H54 (cell line): ENCODE measurements at places on chromosomes 12 and 14.

DNA sequence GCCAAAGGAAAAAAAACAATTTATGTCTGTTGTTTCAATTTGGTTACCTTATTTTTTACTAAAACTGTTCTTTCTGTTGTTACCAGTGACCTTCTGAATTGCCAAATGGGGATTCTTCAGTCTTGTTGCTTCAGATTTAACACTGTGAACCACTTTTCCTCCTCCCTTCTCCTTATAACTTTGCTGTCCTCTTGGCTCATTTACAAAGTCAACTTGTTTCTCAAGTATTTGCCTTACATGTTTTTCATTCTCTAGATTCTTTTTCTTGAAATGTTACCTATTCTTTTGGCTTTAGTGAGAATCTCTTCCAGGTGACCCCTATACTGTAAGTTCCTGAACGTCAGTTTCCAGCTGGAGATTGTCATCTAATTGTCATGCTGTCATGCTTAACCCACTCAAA, 19.4 kb downstream of the FUT8 start:
- DNase-seq, result no peak

- peak; percentile 64 for DNase-seq
These were observed 97.0 kb downstream of the TMEM30B start for GRCh38 chr14:61184112-61184511.

DNA sequence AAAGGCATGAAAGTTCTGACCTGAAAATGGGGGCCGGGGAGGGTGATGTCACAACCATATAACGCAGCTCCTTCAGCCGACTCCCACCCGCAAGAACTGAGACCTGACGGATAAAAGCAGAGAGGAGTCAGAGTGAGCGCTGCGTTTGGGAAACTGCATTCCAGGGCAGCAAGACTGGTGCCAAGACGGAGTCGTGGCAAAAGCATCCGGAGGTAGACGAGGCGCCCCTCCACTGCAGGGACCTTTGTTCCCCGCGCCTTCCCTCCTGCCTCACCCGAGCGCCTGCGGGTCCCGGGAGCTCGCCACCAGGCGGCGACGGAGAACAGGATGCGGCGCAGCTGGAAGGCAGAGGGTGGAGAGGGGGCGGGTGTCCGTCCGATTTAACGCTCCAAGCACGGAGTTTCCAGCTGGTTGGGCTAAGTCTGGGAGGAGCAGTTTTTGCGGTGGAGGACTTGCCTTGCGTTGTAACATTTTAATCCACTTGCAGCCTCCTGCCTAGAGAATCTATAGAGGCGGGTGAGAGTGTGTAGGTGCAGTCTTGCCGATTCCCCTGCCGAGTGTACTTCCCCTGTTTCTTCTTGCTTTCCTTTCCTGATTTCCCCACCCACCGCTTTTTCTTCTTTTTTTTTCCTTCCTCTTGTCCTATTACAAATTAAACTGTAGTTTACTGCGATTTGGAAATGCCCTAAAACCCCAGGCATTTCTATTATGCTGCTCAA, 1.2 kb upstream of the CPNE8 start:
- peak; percentile 57 for DNase-seq

- no peak for DNase-seq
These were observed 13.1 kb upstream of the POC1B start for GRCh38 chr12:89538897-89539296.

- no peak for DNase-seq
These were observed 437.3 kb downstream of the MED13L start for GRCh38 chr12:115840159-115840558.

DNA sequence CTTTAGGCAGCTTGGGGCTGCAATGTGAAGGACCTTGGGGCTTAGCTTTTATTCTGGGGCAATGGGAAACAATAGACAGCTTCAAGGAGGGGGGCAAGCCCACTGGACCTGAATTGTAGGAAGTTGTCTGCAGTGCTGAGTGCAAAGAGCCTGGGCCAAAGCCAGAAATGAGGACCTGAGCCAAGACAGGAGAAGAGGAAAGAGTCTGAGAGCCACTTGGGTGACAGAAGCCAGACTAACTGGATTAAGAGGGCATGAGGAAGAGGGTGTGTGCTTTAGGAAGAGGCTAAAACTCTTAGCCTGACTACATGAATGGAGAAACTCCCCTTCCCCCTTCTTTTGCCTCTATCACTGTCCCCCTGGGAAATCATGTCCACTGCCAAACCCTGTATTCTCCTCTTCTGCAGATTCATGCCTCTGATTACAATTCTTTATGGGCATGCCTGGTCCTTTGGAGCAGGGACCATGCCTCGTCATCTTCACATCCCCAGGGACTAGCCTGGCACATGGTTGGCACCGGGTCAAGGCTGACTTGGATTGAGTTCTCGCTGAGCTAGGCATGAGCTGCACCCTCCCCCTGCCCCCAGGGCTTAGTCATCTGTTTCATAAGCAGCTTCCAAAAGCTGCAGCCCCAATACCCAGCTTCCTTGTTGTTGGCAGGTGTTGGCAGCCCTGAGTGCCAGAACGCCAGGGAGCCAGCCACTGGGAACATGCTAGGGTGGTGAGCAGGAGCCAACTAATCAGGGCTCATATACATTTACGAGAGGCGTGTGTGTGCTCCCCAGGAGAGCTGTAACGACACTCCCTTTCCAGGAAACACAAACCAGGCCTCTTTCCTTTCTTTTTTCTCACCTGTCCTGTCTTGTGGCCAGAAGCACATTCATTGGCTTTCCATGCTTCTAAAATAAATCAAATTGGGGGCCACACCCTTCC, 27.7 kb upstream of the JDP2 start:
- DNase-seq, result peak; percentile 45

GRCh38 chr12:131723532-131723931, 12.6 kb downstream of the SFSWAP start:
- DNase-seq, result no peak
